GM04503 (cell line): ENCODE measurements at places on chromosomes 6 and 20.

- no peak for DNase-seq
Measured at GRCh38 chr20:19252451-19253120, 40.1 kb downstream of the SLC24A3 start.

DNA sequence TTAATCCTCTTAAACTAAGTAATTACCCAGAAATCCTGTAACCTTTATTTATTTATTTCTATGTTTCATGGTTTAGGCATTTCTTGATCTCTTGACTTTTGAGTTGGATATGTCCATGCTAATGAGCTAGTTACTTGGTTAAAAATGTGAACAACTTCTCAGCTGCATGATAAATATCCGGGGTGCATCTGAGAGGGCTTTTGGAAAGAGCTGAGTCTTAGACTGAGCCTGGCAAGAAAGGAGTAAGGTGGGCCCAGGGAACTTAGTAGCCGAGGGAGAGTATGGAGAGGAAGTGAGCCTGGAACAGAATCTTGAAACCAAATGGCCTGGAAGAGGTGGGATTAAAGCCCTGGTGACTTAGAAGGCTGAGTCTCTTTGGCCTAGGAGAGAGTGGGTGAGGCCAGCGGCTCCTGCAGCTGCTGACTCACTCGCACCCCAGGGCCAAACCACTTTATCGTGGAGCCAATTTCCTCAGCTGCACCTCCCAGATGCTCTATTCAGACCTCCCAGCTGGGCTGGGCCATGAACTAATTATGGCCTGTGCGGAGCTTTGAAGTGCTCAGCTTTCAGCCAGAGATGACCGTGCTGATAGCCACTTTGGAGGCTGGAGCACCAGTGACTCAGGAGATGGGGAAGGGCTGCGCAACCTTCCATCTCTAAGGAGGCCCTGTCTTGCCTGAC lies 19.1 kb downstream of the TGM3 start:
- DNase-seq, result peak; percentile 92

GRCh38 chr20:25280051-25280573 lies 32.2 kb downstream of the PYGB start:
- DNase-seq, result no peak

DNA sequence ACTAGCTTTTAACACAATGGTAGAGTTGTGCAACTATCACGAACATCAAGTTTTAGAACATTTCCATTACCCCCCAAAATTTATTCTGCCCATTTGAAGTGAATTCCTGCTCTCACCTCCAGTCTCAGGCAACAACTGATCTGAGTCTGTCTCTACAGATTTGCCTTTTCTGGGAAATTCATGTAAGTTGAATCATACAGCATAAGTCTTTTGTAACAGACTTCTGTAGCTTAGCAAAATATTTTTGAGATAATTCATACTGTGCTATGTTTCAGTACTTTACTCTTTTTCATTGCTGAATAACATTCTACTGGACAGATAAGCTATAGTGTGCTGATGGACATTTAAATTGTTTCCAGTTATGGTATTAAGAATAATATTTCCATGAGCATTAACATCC lies 447.3 kb upstream of the GJE1 start:
- no peak for DNase-seq

DNA sequence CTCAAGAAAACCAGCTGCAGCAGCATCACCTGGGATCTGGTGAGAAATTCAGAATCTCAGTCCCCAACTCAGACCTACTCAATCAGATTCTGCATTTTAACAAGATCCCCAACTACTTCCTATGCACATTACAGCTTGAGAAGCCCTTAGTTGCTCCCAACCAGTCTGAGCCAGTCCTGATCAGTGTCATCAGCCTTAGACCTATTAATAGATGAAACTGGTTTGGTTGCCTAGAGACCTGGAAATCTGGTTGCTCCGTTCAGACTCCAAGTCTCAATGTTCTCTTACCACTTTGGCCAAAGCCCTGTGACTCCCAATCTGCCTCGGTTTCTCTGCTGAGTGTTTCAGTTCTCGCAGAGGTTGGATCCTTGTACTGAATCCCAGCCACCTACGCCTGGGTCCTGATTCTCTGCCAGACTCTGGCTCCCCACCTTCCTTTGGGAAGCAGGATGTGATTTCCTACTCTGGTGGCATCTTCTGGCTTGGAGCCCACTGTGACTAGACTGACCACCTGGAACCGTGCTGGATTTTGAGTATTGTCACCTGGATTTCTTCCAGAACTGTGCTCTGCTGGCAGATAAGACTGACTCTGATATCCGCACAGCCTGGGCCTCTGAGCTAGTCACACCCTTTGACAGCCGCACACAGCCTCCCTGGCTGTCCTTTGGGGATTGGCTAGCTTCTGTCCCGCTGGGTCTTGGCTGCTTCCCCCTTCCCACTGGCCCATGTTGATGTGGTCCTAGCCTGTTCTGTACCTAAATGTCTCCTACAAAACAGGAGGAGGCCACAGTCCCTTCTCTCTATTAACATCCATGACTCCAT lies 20.3 kb upstream of the ATXN1 start:
- DNase-seq, result no peak

GRCh38 chr6:159594750-159595117 lies 98.3 kb downstream of the SOD2 start:
- peak; percentile 50 for DNase-seq

DNA sequence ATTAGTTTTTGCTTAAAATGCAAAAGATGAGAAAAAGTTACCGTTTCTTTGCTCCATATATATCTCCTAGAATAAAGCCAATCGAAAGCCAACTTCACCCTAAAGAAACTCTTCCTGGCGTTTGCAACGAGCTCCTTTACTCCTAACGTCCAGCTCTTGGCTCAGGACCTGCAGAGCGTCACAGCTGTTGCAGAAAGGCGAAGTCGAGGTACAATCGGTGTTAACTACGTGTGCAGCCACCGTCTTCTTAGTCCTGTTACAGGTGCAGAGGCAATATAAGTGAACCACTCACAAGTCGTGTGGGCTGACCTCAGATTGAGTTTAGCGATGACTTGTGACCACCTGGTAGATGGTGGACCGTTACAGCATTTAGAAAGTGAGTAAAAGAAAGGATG lies 113.1 kb downstream of the TRIM27 start:
- no peak for DNase-seq

DNA sequence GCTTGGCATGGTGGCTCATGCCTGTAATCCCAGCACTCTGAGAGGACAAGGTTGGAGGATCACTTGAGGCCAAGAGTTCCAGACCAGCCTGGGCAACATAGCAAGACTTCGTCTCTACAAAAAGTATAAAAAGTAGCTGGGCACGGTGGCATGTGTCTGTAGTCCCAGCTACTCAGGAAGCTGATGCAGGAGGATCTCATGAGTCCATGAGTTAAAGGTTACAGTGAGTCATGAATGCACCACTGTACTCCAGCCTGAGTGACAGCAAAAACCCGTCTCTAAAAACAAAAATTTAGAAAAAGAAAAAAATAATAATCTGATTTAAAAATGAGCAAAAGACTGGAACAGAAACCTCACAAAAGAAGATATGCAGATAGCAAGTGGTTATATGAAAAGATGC lies 279.7 kb downstream of the RNGTT start:
- DNase-seq, result no peak

- no peak for DNase-seq
Measured at GRCh38 chr6:146408583-146408982, 135.1 kb upstream of the RAB32 start.

DNA sequence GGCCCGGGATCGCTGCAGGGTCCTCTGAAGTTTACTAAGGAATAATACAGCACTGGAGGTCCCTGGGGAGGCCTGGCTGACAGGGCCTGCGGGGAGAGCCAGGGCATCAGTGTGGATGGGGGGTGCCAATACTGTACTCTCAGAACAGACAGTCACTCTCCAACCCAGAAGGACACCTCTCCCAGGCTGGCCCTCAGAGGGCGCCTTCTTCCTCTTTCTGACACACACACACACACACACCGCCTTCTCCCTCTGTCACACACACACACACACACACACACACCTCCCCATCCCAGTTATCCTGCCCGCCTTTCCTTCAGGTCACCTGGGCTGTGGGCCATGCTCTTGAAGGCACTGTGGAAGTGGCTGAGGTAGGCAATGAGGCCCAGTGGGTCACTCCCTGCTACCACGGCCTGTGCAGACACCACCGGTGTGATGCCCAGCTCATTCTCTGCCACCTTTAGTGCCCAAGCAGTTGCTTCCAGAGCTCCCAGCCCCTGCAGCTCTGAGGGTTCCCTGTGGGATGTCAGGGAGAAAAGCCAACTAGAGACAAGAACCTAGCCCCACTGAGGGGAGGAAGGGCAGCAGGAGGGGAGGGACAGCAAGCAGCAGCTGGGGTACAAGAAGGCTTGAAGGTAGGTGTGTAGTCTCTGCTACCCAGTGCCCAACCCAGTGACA lies 7.5 kb downstream of the SMPD2 start:
- DNase-seq, result no peak

DNA sequence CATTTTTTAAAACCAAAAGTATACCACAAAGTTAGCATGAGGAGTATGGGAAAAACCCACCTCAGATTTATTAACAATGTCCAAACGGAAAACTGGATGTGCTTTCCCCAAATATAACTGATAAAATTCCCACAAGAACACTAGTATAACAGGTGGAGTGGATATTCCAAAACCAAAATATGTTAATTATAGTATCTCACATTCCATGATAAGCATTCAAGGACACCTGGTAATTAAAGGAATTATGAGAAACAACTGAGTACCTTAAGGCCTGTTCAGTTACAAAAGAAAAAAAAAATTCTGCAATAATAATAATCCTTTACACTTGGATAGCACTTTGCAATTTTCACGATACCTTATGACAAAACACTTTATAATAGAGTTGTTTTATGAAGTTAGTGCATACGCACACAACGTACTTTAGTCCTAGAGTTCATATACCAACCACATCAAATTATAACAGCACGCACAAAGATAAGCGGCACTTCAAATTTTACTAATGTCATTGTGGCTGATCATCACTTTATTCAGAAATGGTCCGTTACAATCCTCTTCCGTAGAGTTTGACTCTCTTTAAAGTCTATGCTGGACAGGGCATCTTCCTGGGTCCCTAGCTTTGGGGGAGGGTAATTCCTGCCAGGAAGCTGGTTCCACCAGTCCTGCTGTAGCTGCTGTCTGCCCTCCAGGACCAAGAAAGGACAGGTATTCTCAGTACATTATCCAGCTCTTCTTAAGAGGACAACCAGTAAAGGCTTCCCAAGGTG lies 1.7 kb downstream of the CDK19 start:
- DNase-seq, result no peak

DNA sequence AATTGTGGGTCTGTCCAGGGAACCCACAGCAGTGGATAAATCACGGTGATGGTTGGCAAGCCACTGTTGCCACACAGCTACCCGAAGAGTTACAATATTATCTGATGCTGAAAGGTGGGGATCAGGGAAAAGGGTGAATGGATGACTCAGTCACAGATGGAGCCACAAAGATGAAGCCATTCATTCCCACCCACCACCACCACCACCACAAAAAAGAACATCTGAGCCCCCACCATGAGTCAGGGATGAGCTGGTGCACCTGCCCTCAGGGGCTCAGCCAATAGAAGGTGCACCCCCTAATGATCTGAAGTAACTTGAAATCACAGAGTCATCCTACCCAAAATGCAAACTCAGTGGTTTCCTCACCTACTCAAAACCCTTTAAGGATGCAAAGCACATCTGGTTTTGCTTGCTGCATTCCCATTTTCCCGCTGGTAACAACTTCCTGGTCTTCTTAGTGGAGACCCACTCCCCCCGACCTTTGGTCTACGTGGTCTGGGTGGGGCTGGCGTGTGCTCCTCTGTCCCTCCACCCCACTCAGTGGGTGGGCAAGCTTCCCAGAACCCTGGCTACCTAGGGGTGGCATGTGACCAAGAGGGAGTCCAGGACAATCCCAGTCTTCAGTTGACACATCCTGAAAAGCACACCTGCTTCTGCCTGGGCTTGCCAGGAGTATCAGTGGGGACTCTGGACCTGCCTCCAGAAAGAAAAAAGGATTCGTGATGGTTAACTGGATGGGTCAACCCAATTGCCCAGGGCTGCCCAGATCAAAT lies 125.5 kb downstream of the ANKRD60 start:
- no peak for DNase-seq

DNA sequence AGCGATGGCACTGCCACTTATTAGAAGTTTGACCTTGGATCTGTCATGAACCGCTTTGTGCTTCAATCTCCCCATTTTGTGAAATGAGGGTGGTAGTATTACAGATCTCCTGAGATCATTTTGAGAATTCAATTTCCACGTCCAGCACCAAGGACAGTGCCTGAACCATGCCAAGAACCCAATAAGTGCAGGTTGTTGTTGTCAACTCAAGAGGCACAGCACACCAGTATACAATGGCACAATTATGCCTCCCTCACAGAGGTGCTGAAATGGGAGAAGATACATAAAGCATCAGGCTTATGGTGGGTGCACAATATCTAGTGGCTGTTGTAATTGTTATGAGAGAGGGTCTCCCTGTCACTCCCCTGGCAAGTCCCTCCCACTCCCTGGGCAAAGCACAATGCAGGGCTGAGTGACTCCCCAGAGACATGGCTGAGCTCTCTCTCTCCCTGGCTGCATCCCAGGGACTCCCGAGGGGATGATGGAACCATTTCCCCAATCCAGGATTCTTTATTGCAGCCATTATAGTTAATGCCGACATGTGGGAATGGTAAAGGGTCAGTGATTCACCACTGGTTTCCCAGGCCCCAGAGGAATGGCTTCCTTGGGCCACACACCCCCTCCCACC lies 78.7 kb downstream of the CDH22 start:
- no peak for DNase-seq

- DNase-seq, result no peak
Measured at GRCh38 chr6:35219683-35220326, 6.0 kb downstream of the SCUBE3 start.

DNA sequence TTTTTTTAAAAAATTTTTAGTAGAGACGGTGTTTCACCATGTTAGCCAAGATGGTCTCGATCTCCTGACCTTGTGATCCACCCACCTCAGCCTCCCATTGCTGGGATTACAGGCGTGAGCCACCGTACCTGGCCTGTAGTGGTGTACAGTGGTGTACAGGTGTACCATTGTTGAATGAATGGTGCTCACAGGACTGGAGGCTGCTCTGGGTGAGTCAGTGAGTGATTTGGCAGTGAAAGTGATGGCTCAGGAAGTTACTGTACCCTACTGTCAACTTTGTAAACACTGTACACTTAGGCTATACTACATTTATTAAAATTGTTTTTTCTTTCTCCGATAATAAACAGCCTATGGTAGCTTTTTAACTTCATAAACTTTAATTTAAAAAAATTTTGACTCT lies 122.8 kb upstream of the EEF1E1 start:
- no peak for DNase-seq
